ENCODE measurements at places on chromosomes 3 and 15. TPM values are rescaled to one million over a fixed set of nuclear protein-coding genes. Genes with fewer than 3 reads are reported as not detected.

Gene LMAN1L
- not detected for total RNA-seq

Gene ATP2B2
- total RNA-seq = not detected

Gene RYR3
- not detected for total RNA-seq

Gene ADPGK
- total RNA-seq = 82.8 TPM

Gene KIF23
- total RNA-seq = 61.7 TPM

Gene PLSCR2
- total RNA-seq = 0.18 TPM

Gene SERPINI2
- total RNA-seq = not detected

Gene SLITRK3
- total RNA-seq = not detected

Gene CYP1A2
- total RNA-seq = not detected

Gene CPN2
- total RNA-seq = not detected

Gene SERP1
- total RNA-seq = 141 TPM

Gene C3orf70
- 0.29 TPM for total RNA-seq

Gene KBTBD12
- not detected for total RNA-seq

Gene CCR2
- total RNA-seq = not detected

Gene HRG
- not detected for total RNA-seq

Gene SUCNR1
- total RNA-seq = not detected

Gene RAB6B
- not detected for total RNA-seq

Gene MKRN2OS
- total RNA-seq = not detected

Gene LDHAL6B
- not detected for total RNA-seq

Gene CERS3
- total RNA-seq = not detected

Gene MAP2K5
- total RNA-seq = 6.1 TPM

Gene GAP43
- not detected for total RNA-seq

Gene RAD51
- total RNA-seq = 5.5 TPM

Gene B3GNT5
- total RNA-seq = 31.4 TPM

Gene IL12A
- total RNA-seq = 1.7 TPM

Gene UQCC5
- total RNA-seq = 3.5 TPM

Gene RETNLB
- not detected for total RNA-seq

Gene GOLGA6L4
- 0.29 TPM for total RNA-seq

Gene SLC9A9
- 1.8 TPM for total RNA-seq

Gene NEDD4
- total RNA-seq = 33.8 TPM

Gene PPP1R14D
- total RNA-seq = not detected
